NCI-H748 treated with DMSO at 0.1 percent for 48 hours (cell line): ENCODE measurements at places on chromosomes 1 and 21.

DNA sequence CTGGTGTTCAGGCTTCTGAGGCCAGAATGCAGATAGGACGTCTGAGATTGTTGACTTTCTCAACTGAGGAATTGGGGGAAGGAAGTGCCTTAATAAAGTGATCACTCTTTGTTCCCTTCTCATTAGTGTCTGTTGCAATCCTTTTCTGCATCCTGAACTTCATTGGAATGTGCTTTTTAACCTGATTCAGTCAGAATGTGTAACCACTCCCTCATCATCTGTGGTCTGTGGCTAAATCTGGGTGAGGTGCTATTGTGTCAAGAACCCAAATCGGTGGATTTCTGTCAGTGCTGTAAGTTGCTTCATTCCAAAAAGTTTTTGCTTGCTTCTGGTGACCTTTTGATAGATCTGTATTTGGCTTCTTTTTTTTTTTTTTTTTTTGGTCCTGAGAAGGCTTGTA lies 38.2 kb downstream of the ARID1A start:
- no peak for DNase-seq

DNA sequence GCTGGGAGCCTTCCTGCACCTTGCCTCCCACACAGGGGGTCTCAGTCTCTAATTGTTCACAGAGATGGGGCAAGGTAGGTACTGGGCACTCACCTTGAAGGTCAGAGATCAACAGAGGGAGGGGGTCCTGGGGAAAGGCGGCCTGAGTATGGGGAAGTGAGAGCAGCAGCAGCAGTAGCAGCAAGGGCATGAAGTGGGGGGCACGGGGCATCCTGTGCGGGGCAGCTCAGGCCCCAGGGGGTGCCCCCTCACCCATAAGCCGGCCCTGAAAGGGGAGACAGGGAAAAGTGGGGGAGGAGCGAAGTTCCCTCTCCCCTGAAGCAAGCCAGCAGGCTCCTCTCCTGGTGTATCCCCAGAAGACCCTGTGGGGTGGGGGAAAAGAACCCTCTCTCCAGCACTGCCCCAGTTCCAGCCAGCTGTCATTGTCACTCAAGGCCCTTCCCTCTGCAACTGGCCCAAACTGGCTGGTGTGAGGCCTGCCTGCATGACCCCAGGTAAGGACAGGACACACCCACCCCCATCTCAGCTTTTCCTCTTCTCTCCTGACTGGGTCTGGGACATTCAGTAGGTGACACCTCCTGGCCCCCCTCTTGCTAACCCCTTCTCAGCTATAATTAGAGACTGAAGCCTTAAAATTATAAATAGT lies 3.9 kb downstream of the SEMA6C start:
- DNase-seq, result no peak

DNA sequence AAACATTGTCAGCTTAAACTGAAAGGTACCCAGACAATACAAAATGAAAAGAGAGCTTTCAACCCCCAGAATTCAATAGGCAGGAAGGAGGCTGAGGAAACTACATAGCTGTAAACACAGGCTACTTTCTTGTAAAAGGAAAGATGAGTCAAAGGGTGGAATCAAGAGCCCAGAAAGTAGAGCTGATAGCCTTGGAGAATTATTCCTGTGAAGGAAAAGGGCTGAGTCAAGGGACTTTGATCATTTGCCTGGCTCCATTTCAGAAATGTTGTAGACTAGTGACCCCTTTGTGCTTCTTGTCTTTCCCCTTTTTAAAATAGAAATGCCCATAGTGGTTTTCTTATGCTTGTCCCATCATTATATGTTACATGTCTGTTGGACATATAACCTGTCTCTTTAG lies 597.6 kb downstream of the ADGRL2 start:
- no peak for DNase-seq

DNA sequence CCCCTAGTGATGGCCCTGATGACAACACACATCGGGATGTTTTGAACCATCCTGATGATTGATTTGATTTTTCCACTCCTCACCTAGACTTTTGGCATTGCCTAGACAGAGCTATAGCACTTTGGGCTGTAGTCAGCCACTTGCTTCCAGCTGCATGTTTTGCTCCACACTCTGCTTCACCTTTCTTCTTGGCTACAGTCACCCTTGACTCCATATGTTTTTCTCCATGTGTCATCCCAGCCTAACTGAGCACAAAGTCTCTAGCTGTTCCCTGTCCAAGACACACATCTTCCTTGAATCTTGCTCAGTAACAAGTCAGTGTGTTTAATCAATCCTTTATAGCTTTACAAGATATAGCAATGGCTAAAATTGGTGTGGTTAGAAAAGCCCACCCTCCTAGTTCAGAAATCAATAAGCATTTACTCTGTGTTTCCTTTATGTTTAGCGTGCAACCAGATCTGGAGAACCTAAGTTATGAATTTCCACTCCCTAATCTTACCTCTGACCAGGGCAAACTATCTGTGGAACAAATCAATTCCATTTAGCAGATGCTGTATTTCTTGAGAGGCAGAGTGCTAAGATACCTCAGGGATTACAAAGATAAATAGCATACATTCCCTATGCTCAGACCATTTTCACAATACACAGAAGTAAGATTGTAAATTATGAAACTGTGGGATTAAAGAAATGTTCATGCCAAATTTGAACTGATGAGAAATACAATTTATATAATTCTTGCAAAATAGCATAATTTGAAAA lies 98.4 kb upstream of the LYPLAL1 start:
- DNase-seq, result no peak

DNA sequence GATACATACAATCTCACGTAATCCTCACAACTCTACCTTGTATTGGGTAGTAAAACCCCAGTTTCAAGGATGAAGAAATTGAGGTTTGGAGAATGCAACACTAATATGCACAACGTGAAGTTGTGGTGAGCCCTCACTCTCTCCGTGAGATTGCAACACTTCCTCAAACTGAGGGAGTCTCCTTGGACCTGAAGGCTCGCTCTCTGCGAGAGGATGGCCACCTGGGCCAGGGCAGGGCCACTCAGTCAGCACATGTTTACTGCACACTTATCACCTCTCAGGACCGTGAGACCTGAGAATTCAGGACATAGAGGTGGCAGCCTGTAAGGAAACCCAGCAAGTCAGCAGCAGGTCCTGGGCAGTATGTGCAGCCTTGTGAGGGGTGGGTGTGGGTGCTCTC lies 8.7 kb downstream of the SH3BP5L start:
- DNase-seq, result no peak

GRCh38 chr1:7983086-7983778 lies 21.7 kb downstream of the PARK7 start:
- DNase-seq, result no peak

GRCh38 chr1:981955-982558 lies at the start of gene PERM1:
PERM1 (minus strand) TSS chr1:982093; CDS start chr1:981029, 1,064 bp downstream.
- DNase-seq, result no peak

- DNase-seq, result no peak
Measured at GRCh38 chr1:21671915-21672314, 2.8 kb upstream of the RAP1GAP start.

GRCh38 chr21:32100423-32100822 lies 178.4 kb downstream of the MIS18A start:
- no peak for DNase-seq

DNA sequence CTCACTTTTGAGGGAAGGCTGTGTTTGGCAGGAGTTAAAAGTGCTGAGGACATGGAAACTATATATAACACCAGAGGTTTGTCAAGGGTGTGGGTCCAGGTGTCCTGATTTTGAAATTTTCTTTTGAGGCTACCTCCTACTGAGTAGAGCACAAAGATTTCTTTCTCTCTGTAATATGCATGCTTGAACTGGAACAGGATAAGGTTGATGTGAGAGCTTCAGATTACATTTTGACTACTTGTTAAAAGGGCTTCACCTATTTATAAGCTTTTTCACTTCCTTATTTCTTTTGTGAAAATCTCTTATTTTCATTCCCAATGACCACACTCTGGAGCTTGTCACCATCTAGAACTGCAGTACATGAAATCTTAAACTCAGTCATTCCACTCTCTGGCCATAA lies 59.8 kb upstream of the PLA2G4A start:
- no peak for DNase-seq

GRCh38 chr21:25254491-25255174 lies 352.6 kb downstream of the MRPL39 start:
- DNase-seq, result no peak

DNA sequence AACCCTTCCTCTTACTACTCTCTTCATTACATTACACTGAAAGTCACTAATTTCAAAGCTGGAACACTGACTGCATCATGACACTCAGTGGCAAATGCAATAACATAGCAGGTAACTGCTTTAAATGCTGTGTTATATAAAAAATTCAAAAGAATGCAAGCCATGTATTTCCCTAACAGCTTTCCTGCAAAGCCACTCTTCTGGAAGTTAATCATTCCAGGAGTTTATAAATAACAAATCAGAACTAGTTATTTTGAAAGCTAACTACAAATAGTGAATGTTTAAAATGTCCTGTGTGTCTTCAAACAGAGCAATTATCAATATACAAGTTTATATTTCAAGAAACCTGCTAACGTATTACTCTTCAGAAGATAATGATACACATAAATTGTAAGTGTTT lies 34.5 kb downstream of the DBT start:
- no peak for DNase-seq

DNA sequence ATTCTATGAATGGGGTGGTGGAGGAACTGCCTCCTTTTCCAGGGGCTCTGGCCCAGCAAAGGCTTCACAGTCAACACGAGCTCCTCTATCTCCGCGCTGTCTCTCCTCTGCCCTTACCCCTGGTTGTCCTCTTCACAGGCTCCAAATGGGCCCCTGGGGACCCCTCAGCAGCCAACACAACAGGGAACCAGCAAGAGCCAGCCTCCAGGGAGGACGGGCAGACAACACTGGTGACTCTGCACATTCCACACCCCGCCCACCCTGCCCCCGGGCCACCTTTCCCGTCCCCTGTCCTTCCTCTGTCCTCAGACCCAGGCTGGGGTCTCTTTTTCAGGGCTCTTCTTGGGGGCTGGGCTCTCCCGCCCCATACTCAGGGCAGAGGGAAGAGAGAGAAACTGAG lies 17.5 kb upstream of the ETV3 start:
- DNase-seq, result no peak

DNA sequence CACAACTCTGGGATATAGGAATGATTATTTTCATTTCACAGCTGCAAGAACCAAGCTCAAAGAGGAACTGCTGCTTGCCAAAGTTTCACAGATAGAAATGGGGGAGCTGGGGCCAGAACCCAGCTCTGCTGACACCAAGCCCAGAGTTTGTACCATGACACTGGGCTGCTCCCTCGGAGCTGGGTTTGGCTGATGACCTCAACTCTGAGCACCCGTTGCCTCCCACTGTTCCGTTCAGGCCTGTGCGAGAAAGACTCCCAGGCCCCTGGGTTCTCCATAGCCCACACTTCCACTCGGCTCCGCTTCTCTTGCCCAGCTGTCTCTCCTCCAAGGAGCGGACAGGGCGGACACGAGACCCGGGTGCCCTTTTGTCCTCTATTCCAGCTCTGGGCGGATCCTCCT lies 55.2 kb downstream of the NGF start:
- no peak for DNase-seq

- no peak for DNase-seq
Measured at GRCh38 chr1:223653015-223653414, 12.5 kb downstream of the CAPN8 start.
